ENCODE measurements at places on chromosomes 2 and 18. TPM values are rescaled to one million over a fixed set of nuclear protein-coding genes. Genes with fewer than 3 reads are reported as not detected.
A peak's percentile ranks its signal among the peaks of the same experiment; 100 is the strongest.

GRCh38 chr2:29744976-29745375, 176.4 kb downstream of the ALK start:
- no peak for DNase-seq

- no peak for DNase-seq
These were observed 232.0 kb upstream of the PARD3B start for GRCh38 chr2:204313256-204313655.

GRCh38 chr2:146659976-146660375, 1184.9 kb upstream of the ACVR2A start:
- DNase-seq, result peak; percentile 16

GRCh38 chr2:6412533-6413091, 453.1 kb downstream of the CMPK2 start:
- DNase-seq, result peak; percentile 4

- DNase-seq, result no peak
These were observed 80.6 kb downstream of the MOGAT1 start for GRCh38 chr2:222751821-222752719.

Gene PRKAG3
- total RNA-seq, result not detected

All from epithelial cell of proximal tubule (primary cell).